ENCODE measurements at places on chromosomes 5 and 9.
A peak's percentile ranks its signal among the peaks of the same experiment; 100 is the strongest.

DNA sequence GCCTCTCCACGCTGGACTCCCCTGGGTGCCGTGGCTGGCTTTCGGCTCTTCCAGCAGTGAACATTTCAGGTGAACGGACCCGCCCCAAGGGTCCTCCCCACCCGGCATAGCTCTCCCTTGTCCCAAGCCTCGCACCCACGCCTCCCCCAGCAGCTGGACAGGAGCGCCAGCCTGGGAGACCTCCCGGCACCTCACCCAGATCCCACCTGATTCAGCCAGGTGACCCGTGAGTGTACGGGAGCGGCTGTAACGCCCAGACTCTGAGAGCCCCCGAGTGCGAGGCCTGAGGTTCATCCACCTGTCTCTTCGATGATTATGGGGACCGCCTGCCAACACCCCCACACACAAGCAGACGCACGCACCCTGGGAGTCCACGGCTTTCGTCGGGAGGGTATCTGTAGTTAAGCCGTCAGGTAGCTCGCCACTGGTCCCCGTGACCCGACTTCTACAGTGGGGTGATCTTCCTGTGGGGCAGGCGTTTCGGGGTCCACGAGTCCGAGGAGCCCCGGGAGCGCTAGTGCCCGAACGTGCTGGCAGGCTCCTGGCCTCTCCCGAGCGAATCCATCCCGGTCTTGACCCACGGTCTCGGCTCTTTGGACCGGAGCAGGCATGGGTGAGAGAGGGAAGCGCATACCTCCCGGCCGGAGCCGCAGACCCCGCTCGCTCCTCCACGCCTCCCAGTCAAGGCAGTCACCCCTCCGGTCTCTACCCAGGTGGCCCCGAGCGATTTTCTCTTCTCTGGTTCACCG is 14.9 kb downstream of the TRIM7 start:
- DNase-seq = no peak

- DNase-seq = no peak
Measured at GRCh38 chr9:29796291-29796952, 2223.1 kb upstream of the C9orf72 start.

DNA sequence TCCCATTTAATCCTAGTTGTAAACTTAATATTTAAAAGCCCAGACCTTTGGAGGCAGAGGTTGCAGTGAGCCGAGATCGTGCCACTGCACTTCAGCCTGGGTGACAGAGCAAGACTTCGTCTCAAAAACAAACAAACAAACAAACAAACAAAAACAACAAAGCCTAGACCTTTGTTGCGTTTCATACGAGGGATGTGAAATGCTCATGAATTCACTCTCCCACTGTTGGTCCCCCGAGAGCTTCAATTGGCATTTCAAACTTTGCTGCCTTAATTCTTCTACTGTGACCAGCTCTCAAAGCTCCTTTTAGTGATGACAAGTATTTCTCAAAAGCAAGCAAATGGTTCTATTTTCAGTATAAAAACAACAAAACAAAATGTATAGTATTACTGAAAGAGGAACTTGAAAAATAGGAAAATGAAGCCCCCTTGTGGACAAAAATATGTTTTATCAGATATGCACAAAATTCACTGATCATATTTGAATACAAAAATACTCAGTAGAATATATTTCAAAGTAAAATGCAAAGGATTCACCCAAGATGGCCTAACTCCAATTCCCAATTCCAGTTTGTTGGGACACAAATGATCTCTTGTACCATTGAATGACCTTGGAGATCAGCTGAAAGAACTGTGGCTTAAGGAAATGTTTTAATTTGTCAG is 140.4 kb downstream of the ESM1 start:
- DNase-seq = peak; percentile 60

DNA sequence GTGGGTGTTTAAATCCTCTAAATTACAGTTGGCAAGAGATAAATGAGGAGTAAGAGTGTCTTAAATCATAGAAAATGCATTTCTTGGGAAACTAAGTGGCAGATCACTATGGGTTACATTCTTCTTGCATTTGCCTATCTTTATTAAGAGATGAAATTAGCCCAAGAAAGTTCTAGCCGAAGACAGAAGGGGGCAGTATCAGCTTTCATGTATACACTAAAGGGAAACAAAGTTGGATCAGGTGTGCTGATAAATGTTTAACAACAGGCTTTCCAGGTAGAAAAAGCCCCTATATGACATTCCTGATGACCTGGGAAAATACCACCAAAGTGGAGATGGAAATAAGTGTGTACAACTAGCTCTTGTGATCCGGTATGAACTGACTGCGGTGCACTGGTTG is 81.9 kb upstream of the TLR4 start:
- no peak for DNase-seq

DNA sequence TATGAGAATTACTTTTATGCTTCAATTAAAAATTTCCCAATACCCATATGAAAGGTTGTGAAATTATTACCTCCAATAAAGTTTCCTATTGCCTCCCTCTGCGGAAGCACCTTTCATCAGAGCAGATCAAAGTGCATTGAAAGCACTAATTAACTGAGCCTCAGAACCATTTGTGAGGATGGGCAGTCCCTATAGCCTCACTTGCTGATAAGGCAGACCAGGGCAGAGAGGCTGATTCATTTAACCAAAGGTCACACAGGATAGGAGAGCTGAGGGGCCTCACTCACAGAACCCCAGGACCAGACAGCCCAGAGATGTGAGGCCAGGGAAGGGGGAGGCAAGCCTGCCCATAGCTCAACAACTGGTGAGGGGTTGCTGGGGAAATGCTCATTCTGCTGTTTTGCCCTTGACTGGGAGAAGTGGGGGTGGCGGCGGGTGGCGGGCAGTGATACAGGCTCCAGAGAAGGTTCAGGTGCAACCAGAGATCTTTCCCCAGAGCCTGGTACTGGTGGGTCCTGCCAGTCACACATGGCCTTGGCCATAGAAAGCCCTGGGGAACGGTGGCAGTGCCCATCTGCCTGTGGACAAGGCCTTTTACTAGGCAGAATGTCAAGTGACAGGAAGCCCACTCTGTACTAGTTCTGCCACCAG is 57.9 kb downstream of the MACROH2A1 start:
- no peak for DNase-seq

DNA sequence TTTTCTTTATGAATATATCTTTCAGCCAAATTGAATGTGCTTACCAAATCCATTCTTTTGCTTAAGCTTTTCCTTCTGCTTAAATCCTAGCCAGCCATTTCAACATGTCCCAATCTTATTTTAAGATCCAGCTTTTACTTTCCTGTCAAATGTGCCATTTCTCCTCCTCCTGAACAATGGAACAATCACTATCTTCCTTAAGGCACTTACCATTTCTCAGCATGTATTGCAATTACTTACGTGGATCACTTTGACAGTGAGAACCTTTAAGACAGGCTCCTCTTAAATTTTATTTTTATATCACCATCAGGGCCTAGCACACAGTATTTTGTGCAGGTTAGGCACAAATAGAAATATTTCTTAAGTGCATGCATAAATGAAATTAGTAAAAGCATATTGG is 4.4 kb upstream of the CDO1 start:
- DNase-seq = no peak

- no peak for DNase-seq
Measured at GRCh38 chr9:77752554-77752953, 104.4 kb upstream of the GNA14 start.

- DNase-seq = no peak
Measured at GRCh38 chr5:14231890-14232289, 88.7 kb downstream of the TRIO start.

GRCh38 chr9:34957492-34958410 is at the start of gene PHF24:
Gene PHF24, plus strand, starts transcription at chr9:34958285. Its CDS starts 13,014 bp downstream, at chr9:34971299.
- no peak for DNase-seq

- DNase-seq = no peak
Measured at GRCh38 chr5:106732624-106733023, 938.1 kb downstream of the EFNA5 start.

- DNase-seq = peak; percentile 60
Measured at GRCh38 chr5:50751064-50751657, 84.7 kb downstream of the PARP8 start.

DNA sequence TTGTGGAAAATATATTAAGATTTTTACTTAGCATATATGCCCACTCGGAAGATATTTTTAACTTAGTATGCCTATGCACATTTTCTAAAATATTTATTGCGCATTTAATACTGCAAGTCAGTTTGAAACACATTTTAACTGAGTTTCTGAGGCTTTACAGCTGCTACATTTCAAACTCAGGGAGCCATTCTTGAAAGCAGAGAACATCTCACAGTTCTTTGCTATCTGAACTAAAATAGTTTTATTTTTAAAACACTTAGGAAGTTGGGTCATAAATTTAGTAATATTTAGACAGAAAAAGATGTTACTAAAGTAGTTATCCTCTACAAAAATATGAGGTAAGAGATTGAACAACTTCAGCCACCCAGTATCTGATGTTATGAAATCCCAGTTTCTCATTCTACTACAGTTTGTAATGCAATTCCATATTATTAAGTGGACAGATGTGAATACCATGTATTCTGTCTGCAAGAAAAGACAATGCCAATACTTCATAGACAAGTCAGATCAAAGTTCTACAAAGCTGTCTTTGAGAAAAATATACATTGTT is 409.9 kb upstream of the EDIL3 start:
- no peak for DNase-seq

DNA sequence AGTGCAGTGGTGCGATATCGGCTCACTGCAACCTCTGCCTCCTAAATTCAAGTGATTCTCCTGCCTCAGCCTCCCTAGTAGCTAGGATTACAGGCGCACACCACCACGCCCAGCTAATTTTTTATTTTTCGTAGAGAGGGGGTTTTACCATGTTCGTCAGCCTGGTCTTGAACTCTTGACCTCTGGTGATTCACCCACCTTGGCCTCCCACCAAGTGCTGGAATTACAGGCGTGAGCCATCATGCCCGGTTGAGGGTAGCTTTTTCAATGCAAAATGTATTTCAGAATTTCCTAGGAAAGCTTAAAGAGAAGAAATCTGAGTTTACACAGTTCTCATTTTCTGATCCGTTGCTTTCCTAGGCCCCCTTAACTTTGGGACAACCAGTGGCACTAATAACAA is 15.7 kb downstream of the BDP1 start:
- DNase-seq = peak; percentile 85

- no peak for DNase-seq
Measured at GRCh38 chr9:20191228-20191840, 402.5 kb upstream of the SLC24A2 start.

- no peak for DNase-seq
Measured at GRCh38 chr9:110440796-110441195, 103.1 kb upstream of the TXNDC8 start.

DNA sequence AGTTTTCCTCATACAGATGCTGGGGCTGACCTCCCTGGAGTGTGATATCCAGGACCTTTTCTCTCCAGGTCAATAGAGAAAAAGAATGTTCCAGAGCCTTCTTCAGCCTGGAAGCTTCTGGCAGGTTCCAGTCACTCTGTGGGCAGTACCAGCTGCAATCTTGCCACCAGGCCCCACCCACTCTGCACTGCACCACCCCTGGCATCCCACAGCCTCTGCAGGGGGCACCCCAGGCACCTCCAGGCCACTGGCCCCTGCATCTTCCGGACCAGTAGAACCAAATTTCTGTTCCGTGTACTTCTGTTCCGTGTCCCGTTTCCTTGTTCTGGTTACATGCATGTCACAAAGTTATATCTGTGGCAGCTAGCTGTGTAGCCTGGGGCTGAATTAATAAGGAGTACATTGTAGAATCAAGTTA is 83.3 kb upstream of the ZBTB43 start:
- no peak for DNase-seq

GRCh38 chr9:133576875-133577736 is 32.1 kb downstream of the FAM163B start:
- DNase-seq = no peak

GRCh38 chr5:16076657-16077056 is 102.9 kb downstream of the MARCHF11 start:
- DNase-seq = no peak

DNA sequence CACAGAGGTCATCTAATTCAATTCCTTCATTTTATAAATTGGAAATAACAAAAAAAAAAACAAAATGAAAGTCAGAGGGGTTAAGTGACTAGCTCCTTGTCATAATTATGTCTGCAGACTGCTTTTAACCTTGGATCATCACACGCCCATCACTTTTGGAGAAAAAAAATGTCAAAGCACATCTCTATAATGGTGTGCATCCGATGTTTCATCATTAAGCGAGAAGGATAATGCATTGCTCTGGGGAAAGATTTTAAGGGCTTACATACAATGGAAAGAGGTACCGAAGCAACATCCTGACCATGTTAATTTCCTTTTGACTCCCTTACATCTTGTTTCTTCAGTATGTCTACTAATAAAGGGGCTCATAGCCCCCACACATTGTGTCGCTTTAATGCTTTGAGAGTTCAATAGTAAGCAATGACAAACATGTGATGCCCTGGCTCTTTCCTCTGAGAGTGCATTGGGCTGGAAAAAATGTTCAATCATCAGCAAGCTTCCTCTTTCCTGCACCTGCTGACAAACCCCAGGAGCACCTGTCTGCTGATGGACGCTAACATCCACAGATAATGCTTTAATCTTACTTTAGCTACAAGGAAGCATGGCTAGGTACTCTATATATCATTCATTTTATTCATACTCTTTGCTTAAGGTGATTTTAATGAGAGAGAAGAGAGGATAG is 242.2 kb downstream of the SMARCA2 start:
- no peak for DNase-seq

- peak; percentile 43 for DNase-seq
Measured at GRCh38 chr9:96109680-96110351, 192.2 kb downstream of the HSD17B3 start.

DNA sequence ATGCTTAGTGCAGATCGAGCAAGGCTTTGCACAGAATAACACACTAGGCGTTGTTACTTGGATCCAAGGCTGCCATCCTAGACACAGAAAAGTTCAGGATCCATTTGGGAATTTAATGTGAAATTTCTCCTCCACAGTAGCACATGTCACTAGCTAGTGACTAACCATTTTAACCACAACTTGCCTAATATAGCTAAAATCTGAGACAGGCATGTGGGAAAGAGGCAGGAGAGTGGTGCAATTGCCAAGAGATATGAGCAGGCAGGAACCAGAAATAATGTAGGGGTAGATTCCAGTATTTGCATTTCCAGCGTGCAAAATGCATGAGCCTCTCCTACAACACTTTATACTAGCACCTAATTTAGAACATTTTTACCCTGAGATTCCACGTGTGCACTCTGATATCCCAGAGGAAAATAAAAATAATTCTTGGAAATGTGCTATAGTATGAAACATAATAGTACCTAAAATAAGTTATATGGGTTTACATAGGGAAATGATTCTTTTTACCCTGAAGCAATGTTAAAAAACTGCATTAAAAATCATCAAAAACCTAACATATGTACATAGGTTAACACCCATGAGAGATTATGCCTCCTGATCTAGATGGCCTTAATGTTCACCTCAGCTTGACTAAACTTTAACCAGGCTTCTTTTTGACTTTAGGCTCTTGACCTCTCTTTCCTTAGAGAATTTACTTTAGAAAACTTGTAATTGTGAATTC is 1230.6 kb upstream of the NUDT12 start:
- no peak for DNase-seq

GRCh38 chr5:120926471-120926870 is 462.4 kb downstream of the PRR16 start:
- DNase-seq = no peak

DNA sequence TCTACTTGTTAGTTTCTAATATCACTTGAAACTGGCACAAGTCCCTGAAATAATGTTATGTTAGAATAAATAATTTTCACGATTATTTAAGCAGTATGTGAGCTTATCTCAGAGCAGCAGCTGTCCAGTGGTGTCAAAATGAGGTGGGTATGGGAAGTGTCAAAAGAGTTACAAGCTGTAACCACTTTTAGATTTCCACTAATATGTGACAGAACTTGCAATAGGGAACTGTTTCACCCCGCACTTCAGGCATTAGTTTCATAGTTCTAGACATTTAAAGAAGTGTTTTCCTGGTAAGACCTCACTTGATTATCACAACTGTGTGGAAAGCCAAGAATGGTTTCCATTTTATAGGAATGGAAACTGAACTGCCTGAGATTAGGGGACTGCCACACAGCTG is 2.9 kb upstream of the ISCA1 start:
- DNase-seq = no peak

Measured in bronchial epithelial cell (primary cell).